ENCODE measurements at places on chromosomes 12 and 14.

DNA sequence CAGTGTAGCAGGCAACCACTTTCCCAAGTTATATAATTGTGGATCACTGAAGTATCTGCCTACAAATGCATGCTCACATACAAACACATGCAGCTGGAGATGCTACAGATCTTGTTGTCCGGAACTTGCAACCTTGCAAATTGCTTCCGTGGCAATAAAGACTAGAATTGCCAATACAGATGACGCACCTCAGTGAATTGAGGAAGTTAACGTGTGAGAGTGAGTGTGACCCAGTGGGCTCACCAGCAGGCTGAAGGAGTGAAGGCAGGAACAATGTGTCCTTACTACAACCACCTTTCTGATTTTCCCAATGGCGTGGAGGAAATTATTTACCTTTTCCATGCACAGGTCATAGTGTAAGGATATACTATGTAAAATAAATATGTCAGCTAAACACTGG lies 89.4 kb upstream of the GRIP1 start:
- ATAC-seq: no peak

GRCh38 chr14:93859957-93860356 lies 67.2 kb upstream of the FAM181A start:
- no peak for ATAC-seq

- no peak for ATAC-seq
Observed at GRCh38 chr14:103695296-103696069, 19.8 kb downstream of the XRCC3 start.

GRCh38 chr12:110020956-110021355 lies 21.7 kb downstream of the ANKRD13A start:
- ATAC-seq: no peak

- ATAC-seq: no peak
Observed at GRCh38 chr12:8781381-8782127, 40.9 kb upstream of the A2ML1 start.

GRCh38 chr12:16612647-16613046 lies 6.7 kb upstream of the LMO3 start:
- ATAC-seq: no peak

DNA sequence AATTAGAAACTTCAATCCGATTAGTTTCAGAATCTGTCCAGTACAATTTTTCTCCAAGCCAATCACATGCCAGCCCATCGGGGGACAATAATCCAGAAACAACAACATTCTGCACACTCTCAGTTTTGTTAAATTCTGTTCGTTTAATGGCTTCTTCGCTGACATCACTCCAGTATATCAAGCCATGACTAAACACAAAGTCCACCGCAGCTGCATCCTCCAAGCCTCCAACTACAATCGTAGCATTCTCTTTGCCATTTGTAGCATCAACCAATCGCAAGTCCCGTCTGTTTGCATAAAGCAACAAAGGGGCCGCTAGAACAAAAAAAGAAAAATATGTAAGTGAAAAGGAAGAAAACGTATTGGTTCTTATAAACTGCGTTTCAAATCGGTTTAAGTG lies 22.5 kb downstream of the LRP6 start:
- no peak for ATAC-seq

Data from esophagus mucosa (tissue), 1 donor.